ENCODE measurements at places on chromosomes 13 and 19.

- no peak for DNase-seq
Observed at GRCh38 chr19:29680447-29680846, 15.2 kb downstream of the PLEKHF1 start.

GRCh38 chr19:42115219-42115618 lies 17.0 kb downstream of the POU2F2 start:
- DNase-seq = peak; percentile 29

DNA sequence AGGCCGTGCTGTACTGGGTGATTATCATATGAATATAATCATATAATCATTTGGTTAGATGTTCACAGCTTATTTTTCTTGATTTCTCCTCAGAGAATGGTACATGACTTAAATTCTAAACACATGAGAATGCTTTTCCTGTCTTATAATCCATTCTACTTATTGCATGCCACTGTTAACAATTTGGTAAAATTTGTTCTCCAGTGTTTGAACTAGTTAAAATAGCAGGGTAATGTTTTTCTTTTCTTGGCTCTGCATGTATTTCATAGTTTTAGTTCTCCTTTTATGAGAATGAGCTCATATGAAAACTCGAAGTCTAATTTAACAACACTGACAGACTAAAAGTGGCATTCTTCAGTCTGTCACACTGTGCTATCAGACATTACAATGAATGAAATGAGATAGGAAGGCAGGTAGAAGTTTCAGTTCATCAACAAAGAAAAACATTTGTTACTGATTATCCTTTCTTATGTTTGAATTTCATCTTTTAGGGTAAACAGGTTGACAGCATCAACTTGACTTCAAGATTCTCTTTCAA lies 10.2 kb downstream of the SPRYD7 start:
- no peak for DNase-seq

DNA sequence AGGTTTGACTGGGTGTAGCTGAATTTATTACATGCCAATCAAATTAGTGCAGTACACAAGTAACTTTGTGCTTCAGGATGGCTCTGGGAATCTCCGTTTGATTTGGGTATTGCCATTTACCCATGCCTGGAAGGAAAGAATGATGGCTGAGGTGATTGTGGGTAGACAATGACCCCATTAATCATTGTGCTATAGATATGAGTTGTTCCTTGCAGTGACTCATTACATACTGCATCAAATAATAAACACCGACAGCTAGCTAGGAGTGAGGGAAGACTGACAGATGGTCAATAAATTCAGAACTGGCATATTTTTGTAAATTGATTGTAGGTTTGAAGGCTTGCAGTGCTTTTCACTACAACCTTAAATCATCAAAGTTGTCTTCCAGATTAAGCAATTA lies 1069.5 kb downstream of the DIAPH3 start:
- no peak for DNase-seq

- peak; percentile 48 for DNase-seq
Observed at GRCh38 chr19:38361633-38362075, 12.7 kb upstream of the PSMD8 start.

DNA sequence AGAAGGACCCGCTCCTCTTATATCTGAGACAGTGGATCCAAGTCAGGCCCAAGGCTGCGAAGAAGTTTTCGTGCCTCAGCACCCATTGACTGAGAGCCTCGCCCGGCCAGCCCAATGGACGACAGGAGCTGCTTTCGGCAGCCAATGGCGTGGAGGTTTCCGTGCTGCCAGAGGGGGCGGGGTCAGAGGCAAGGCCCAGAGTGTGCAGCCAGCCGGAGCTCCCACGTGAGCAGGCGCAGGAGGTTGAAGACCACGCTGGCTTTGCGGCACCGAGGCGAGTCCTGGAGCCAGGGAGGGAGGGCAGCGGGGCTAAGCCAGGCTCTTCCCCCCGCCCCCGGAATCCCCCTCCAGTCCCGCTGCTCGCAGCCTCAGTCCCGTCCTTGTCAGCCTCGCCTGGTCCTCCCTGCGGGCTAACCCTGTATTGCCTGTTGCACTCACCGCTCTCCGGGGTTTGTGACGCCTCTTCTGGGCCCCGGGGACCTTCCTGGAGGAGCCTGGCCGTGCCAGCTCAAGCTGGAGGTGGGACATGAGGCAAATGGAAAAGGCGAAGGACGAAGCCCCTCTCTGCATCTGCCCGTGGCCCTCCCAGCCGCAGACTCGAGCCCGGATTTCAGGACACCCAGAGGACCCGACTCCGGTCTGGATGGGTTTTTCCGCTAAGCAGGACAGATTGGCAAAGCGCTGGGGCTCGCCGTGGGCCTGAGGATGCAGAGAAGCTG lies 1.5 kb downstream of the IFNL4 start:
- DNase-seq = no peak

- no peak for DNase-seq
Observed at GRCh38 chr13:111948281-111948680, 118.7 kb upstream of the SOX1 start.

- no peak for DNase-seq
Observed at GRCh38 chr19:48095612-48096175, 14.9 kb downstream of the PLA2G4C start.

DNA sequence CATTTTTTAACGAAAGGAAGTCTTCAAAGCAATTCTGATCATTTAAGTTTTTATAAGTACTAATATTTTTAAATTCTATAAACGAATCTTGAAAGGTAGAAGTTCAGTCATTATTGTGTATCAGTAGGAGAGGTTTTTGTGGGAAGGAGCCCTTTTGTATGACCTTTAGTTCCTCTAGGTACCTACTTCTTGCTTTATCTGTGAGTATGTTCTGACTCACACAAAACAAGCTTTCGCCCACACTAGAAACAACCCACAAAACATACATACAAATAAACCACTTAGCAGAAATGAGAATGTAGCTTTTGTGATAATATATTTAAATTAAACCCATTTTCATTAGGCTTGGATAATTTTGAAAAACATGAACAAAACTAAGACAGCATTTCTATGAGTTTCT lies 27.8 kb downstream of the ERCC5 start:
- no peak for DNase-seq

GRCh38 chr13:110197026-110197425 lies 109.9 kb downstream of the COL4A1 start:
- DNase-seq = no peak

GRCh38 chr19:35403116-35403760 lies 32.4 kb downstream of the GPR42 start:
- no peak for DNase-seq

GRCh38 chr13:52112591-52112990 lies 16.3 kb downstream of the NEK5 start:
- DNase-seq = no peak

- DNase-seq = no peak
Observed at GRCh38 chr13:113059891-113060290, 45.7 kb upstream of the F7 start.

DNA sequence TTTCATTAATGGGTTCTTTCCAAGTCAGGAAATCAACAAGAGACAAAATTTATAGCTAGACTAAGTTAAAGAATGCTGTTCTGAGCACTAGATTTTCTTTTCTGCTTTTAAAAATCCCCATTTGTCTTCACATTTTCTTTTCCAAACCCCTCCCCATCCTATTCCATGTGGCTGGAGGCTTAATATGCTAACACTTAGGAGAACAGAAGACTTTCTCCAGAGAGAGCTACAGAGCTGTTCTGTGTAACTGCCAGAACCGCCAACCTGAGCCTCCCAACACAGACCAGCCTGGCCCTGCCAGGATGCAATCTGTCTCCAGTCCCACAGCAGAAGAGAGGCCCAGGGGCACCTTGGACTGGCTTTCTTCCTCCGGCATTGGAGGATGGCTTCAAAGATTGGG lies 264.1 kb downstream of the NDFIP2 start:
- no peak for DNase-seq

DNA sequence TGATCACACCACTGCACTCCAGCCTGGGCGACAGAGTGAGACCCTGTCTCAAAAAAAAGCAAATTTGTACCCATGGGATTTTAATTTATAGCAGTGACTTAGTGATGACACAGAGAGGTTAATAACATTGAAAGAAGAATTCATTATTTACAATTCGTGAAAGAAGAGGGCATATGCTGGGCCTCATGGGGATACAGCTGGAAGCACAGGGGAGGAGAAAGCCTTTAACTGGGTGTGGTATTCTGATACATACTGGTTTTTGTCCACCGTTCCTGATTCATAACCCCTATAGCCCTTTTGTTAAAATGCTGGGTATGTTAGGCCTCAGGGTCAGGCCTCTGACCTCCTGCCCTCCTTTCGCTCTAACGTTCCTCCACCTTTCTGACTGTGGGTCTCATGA lies 10.9 kb downstream of the ZNF264 start:
- no peak for DNase-seq

- no peak for DNase-seq
Observed at GRCh38 chr19:41525989-41526388, 50.0 kb upstream of the CEACAM21 start.

DNA sequence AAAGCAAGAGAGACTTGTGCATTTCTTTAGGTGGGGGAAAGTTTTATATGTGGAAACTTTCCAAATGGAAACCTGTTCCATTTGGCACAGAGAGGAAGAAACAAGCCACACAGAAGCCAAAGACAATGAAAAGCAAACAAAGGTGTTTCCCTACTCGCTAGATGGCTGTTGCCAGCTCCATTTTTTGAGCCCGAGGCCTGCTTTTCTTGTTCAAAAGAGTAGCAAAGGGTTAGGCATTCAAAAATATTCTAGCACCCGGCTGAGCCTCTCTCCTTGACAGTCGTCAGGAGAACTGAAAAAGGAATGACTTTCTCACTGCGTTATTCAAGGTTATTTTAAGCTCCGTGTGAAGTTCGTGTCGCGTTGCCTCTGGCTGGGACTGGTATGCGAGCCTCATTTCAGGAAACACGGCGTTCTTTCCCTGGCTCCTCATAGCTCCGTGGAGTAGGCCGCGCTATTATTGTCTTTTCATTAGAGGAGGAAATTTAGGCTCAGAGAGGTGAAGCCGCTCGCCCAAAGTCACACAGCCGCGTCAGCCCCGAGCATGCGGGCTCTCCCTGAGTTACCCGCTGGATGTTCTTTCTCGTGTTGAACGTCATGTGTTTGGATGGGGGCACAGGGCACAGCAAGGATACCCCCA lies 7.6 kb downstream of the TRPM4 start:
- DNase-seq = no peak

- DNase-seq = no peak
Observed at GRCh38 chr13:99388334-99388923, 81.2 kb upstream of the GPR183 start.

DNA sequence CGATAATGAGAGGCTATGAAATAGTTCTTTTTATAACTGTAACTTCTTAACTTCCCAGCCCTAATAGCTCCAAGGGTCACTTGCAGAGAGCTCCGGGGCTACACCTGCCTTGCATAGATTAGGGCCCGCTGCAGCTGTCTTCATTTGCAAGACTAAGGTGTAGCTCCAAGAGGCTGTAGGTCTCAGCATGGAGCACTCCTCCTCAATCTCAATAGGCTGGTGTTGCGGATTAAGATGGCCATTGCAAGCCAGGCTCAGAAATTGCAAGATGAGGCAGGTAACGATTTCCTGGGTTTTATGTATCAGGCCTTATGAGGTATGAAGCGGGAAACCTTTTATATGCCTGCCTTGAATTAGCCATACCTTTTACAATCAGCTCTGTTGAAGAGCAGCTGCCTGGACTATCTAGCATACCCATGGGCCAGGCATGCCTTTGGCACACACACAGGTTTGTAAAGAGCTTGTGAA lies 185.7 kb downstream of the TM9SF2 start:
- no peak for DNase-seq

DNA sequence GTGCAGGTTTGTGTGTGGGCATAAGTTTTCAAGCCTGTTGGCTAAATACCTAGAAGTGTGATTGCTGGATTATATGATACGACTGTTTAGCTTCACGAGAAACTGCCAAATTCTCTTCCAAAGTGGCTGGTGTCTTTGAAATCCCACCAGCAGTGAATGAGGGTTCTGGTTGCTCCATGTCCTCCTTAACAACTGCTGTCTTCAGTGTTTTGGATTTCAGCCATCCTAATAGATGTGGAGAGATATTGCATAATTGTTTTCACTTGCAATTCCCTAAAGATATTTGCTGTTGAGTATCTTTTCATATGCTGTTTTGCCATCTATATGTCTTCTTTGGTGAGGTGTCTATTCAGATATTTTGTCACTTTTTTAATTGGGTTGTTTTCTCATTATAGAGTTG lies 390.5 kb downstream of the ZNF536 start:
- DNase-seq = no peak

DNA sequence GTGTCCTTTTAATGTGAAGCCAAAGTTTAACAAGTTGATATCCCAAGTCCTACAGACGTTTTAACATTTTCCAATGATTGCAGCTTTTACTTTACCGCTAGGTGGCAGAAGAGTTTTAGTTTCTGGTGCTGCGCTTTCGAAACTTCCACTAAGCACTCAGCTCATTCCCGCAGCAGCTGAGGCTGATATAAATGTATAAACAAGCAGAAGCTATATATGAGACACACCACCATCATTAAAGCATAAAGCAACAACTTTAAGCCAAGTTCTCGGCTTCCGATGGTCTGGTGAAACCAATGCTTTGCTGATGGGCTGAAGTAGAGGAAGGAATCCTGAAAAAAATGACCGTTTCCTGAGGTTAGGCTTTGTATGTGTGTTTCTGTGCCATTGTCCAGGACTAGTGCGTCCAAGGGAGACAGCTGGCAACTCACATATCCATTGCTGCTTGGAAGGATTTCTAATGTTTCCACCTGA lies 753.9 kb downstream of the OLFM4 start:
- peak; percentile 36 for DNase-seq

- DNase-seq = peak; percentile 63
Observed at GRCh38 chr13:48750588-48751383, 97.1 kb downstream of the CYSLTR2 start.

- peak; percentile 4 for DNase-seq
Observed at GRCh38 chr13:111252446-111253364, 67.7 kb upstream of the TEX29 start.

GRCh38 chr13:107376341-107377125 lies 808.6 kb upstream of the ARGLU1 start:
- DNase-seq = peak; percentile 43

GRCh38 chr19:40304306-40304705 lies 19.2 kb upstream of the AKT2 start:
- no peak for DNase-seq

DNA sequence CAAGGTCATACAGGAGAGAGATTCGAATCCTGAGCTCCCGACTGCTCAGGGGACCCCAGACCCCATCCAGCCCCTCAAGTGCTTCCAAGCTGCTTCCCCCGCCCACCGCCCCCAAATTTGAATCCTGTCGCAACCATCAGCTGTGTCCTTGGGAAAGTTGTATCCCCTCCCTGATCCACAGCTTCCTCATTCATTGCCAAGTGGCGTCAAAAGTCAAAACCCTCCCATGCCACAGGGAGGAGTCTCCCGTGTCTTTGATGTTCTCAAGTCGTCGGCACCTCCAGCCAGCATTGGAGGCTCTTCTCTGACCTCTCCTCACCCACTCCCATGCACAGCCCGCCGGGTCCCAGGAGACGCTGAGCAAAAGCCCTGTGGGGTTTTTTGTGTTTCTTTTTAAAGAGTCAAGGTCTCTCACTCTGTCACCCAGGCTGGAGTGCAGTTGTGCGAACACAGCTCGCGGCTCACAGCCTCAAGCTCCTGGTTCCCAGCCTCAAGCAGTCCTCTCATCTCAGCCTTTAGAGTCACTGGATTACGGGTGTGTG lies 2.8 kb upstream of the IFI30 start:
- no peak for DNase-seq

Measured in fibroblast of the aortic adventitia (primary cell).